Stimulated activated CD8-positive, alpha-beta memory T cell treated with anti-CD3 and anti-CD28 coated beads, Interleukin-4, amount 100 ng/mL, for 1 hour (primary cell): ENCODE measurements at places on chromosomes 5 and 9.

GRCh38 chr5:91687430-91687829 is 304.3 kb upstream of the ARRDC3 start:
- DNase-seq = no peak

DNA sequence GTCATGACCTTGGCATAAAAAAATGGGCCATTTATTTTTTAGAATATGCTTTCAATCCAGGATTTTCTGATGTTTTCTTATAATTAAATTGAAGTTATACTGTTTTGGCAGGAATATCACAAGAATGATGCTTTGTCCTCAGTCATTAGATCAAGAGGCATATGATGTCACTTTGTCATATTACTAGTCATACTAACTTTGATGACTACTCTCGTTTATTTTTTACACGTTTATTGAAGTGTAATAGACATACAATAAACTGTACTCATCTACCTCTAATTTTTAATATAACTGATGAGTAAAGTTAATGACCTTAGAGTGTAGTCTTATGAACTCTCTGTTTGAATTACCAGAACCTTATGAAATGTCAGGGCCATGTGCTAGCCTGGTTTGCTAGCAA is 56.4 kb downstream of the PBX3 start:
- DNase-seq = no peak

- DNase-seq = no peak
Observed at GRCh38 chr9:73155377-73155776, 3.7 kb downstream of the ANXA1 start.

DNA sequence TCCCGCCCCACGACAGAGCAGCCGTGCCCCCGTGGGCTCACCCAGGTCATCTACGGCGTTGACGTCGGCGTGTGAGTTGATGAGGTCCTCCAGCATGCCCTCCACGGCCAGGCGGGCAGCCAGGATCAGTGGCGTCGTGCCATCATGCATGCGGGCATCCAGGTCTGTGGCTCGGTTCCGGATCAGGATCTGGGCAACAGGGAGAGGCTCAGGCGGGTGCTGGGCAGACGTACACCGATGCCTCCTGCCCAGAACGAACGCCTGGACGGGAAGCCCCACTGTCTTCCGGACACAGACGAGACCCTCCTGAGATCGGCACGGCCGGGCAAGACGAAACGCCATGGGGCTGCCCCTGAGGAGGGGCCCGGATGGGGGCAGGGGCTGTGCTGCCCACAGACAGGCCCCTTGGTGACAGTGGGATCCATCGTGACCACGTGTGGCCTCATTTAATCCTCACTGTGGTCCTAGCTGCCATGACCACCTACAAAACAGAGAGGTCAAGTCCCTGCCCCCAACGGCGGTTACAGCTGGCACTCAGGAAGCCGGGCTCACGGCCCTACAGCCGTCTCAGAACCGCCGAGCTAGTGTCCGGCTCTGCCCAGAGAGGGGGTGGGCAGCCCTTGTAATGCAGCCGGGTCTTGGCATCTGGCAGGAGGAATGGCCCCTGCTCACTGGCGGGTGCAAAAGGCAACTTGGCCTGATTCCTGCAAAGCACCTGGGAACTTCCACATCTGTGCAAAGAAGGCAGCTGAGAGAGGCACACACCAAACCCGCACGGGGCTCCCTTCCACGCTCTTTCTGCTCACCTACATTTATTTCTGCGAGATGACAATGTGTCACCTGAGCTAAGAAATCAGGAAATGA is 16.5 kb upstream of the SEC16A start:
- DNase-seq = no peak

DNA sequence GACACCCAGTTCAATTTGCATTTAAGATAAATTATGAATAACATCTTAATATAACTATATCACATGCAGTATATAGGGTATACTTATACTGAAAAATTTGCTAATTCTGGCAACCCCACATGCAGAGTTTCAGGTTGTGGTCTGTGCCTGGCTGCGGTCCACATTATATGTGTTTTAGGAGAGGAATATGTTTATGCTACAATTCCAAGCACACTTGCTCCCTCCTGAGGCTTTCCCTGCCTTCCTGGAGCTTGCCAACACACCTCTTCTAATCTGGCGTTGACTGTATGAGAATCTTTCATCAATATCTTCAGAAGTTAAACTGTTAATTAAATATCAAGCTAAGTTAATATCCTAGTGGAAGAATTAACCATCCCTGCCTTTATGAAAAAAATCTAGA is 45.2 kb downstream of the SEMA5A start:
- no peak for DNase-seq
